Stimulated activated CD8-positive, alpha-beta memory T cell treated with anti-CD3 and anti-CD28 coated beads, Interleukin-12 subunit alpha, Interleukin-12 subunit beta, amount 100 ng/mL, for 4 hours (primary cell): ENCODE measurements at places on chromosomes 16 and 17.

- no peak for DNase-seq
Observed at GRCh38 chr17:27577884-27578717, 52.9 kb upstream of the LGALS9 start.

DNA sequence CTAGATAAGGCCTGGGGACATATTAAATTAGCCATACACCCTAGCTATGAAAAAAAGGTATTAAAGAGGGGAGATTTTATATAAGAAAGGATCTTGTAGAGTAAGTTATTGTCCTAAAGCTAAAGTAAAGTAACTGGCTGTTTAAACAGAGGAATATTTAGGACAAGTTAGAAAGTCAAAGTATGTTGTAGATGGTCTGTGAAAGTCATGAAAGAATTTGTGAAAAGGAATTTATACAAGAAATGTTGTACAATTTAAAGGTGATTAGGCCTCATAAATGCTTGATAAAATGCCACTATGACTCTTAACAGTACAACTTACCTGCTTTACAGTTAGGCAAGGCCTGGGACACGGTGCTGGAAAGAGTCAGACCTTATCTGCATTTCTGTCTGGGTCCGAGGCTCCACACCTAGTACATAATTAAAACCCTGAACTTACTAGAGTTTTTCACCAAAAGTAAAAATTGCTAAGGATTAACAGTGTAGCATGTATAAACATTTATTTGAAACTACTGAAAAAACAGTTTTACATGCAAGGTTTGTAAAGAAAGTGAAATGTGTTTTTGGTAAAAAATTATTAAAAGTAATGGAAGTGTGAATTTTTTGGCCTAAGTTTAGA is 445.3 kb upstream of the TOM1L1 start:
- no peak for DNase-seq

GRCh38 chr16:53829186-53829747 is 125.3 kb downstream of the FTO start:
- no peak for DNase-seq

DNA sequence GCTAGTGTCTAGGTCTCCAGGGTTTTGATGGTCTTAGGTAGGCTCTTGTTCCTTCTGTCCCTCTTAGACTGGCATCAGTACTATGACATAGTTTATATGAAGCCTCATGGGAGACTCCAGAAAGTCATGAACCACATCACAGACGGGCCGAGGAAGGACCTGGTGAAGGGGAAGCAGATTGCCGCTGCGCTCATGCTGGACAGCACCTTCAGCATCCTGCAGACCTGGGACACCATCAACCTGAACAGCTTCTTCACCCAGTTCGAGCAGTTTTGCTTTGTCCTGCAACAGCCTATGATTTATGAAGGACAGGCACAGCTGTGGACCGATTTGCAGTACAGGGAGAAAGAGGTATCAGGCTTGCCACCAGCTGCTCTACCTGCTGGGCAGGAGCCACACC is 34.0 kb downstream of the RNF213 start:
- no peak for DNase-seq

GRCh38 chr16:20948444-20948843 is 47.9 kb downstream of the LYRM1 start:
- no peak for DNase-seq

DNA sequence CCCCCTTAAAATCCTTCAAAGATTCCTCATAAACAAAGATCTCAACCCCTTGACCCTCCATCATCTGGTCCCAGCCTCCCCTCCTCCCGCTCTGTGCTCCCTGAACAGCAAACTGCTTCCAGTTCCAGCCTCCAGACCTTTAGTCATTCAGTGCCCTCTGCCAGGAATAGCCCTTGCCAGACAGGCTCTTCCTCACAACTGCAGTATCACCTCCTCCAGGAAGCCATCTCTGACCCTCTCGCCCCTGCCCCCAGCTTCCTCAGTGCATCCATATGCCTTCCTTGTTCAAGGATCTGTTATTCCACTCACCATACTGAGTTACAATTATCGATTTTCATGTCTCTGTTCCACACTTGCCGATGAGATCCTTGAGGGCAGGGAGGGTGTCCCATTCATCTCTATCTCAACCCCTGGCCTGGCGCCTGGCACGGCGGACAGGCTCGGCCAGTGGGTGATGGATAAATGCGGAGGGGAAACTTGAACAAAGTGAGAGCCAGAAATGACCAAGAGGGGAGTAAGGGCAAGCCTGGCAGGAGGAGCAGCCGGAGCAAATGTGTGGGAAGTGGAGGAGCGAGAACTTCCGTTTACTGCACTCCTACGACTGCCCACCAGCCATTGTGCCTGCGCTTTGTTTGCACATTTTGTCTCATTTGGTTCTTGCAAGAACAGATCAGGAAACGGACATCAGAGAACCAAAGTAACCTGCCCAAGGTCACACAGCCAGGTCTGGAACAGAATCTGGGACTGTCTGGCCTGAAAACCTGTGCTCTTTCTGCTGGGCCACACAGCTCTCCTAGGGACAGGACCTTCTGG is 2.0 kb upstream of the NXPH3 start:
- no peak for DNase-seq

GRCh38 chr17:7354262-7354843 is 603 bp upstream of the TMEM95 start:
- DNase-seq: no peak

GRCh38 chr17:9189870-9190269 is 168.6 kb downstream of the NTN1 start:
- no peak for DNase-seq
